ENCODE measurements at places on chromosomes 2 and 18.

DNA sequence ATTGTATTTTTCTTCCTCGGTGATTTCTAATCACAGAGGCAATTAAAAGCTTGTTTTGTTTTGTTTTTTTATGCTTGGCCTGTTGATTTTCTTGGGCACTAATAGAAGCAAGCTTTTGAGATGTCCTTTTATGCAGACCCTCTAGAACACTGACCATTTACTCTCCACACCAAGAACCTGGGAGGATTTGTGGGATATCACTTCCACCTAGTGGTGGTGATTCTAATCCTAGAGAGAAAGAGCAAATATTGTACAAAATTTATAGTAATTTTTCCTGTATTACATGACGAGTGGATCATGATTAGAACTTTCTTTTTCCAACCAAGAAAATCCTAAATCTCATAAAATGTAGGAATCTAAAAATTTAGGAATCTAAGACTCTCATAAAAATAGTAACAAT, 23.4 kb downstream of the NEMP2 start:
- DNase-seq: no peak

- DNase-seq: no peak
These were observed 292.0 kb downstream of the CNTNAP5 start for GRCh38 chr2:124316881-124317605.

- no peak for DNase-seq
These were observed 155.8 kb upstream of the KLF7 start for GRCh38 chr2:207321514-207321913.

GRCh38 chr2:15170070-15170775, 390.9 kb downstream of the NBAS start:
- no peak for DNase-seq

DNA sequence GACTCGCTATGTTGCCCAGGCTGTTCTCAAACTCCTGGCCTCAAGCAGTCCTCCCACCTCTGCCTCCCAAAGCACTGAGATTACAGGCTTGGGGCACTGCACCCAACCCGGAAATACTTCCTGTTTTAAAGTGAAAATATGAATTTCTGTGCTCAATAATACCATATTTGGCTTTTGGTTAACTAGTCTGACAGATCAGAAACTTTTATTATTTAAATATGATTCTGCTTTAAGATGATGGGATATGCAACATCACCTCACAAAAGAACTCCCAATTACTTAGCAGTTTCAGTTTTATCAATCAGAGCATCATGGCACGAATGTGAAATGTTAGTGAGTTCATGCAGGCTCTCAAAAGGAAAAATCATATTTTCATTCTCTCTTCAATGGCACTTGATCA, 120.6 kb downstream of the PTRHD1 start:
- no peak for DNase-seq

- DNase-seq: no peak
These were observed 124.5 kb downstream of the CTIF start for GRCh38 chr18:48663096-48663930.

DNA sequence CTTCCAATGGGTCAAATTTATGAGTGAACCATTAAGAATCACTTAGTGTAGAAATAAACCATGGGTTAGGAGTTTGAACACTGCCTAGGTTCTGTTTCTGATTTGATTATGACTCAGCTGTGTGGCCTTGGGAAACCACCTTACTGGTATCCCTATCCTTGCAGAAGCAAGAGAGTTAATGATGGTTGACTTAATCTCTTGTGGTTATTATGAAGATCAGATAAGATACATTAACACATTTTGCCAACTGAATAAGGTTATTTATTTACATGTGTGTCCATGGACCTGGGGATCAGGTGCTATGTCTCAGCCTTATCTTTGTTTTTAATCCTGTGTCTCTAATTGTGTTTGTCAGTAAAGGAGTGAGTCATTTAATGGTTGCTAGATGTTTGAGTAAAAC, 5.4 kb upstream of the KCNJ13 start:
- no peak for DNase-seq

DNA sequence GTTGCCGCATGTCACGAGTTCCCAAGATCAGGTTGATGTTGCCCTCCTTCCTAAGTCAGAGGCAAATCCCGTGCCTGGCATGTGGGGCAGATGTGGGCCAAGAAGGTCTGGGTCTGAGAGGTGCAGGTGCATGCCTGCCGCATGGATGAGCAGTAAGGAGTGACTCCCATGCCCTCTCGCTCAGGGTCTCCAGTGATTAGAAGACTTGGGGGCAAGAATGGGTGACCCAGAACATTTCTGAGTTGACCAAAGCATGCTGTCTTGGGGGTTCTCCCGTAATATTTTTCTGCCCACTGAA, 120.6 kb upstream of the HDAC4 start:
- DNase-seq: no peak

DNA sequence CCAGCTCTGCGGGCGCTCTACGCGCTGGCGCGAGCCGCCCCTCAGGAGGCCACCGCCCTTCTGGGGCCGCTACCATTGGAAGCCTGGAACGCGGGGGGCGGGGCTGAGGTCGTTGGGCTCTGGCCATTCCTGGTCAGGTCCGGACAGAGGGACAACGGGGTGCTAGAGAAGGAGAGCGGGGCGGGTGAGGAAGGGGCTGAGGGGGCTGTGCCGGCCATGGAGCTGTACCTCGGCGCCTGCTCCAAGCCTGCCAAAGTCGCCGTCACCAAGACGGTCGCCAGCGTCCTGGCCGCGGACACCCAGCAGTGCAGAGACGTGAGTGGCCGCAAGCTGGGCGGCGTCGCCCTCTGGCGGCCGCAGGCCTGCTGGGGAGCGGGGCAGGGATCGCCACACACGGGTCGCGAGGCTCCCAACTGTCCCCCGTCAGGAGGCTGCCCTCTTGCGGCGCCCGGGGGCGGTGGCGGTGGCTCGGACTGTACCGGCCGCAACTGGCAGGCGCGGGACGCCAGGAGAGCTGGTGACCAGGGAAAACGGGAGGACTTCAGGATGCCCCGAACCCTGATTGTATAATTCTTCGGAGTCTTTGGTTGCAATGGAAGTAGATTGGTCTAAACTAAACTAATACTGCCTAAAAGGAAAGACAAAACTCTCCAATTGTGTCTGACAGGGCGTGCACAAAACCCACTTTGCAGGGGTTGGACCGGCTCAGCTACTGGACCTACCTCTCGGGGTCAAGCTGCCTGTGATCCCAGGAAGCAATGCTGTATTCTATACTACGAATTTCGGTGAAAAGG, at the start of gene FSIP2:
Gene FSIP2, plus strand, starts transcription at position 126 of the 794 bp plus-strand sequence. Its CDS starts 91 bp downstream, at position 217.
- DNase-seq: no peak

DNA sequence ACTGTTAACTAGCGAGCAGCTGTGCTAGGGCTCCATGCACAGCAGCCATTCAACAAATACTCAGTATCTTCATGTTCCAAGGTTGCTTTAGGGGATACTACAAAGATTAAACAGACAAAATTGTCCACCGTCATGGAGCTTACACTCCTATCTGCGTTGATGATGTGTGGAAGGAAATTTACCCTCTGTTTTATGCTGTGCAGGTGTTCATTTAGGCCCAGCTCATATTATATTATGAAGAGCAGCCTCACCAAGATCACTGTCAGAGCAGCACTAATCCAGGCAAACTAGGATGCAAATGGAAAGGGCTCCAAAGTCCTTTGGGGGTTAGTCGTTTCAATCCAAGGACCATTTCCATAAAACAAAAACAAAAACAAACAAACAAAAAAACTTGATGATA, 13.4 kb upstream of the WIPF1 start:
- no peak for DNase-seq

Data from stimulated activated CD4-positive, alpha-beta T cell treated with anti-CD3 and anti-CD28 coated beads, TNF-alpha, amount 100 ng/mL, for 1 hour (primary cell).